ENCODE measurements at places on chromosomes 4 and X. TPM values are rescaled to one million over a fixed set of nuclear protein-coding genes. Genes with fewer than 3 reads are reported as not detected.

DNA sequence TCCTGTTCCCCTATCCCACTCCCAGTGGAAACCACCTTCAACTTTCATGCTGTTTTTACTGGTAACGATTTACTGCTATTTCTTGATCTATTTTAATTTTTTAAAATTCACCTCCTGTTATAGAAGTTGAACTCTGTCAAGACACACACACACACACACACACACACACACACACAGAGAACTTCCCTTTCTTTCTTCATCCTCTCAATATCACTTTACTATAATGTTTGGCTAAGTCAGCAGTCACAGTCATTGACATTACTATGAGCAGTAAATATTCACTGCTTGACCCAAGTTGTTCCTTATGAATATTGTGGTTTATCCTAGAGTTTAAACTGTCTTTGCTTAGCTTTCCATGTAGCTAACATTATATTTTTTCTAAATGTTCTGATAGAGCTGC lies 24.0 kb upstream of the SGMS2 start:
- no peak for DNase-seq

GRCh38 chr4:129162450-129162849 lies 66.5 kb downstream of the C4orf33 start:
- DNase-seq: no peak

- no peak for DNase-seq
These were observed 5.9 kb downstream of the RIPPLY1 start for GRCh38 chrX:106897259-106897658.

The DOK7 gene
- not detected for total RNA-seq

The LGI2 gene
- total RNA-seq: not detected

The PRRG1 gene
- total RNA-seq: not detected

- DNase-seq: no peak
These were observed 171.1 kb upstream of the PITX2 start for GRCh38 chr4:110793890-110794554.

GRCh38 chr4:154497889-154498288 lies 6.3 kb upstream of the DCHS2 start:
- no peak for DNase-seq

GRCh38 chr4:105194328-105195231 lies 47.9 kb downstream of the TET2 start:
- DNase-seq: no peak

GRCh38 chrX:153075366-153075765 lies 3.1 kb downstream of the PNMA6A start:
- no peak for DNase-seq

DNA sequence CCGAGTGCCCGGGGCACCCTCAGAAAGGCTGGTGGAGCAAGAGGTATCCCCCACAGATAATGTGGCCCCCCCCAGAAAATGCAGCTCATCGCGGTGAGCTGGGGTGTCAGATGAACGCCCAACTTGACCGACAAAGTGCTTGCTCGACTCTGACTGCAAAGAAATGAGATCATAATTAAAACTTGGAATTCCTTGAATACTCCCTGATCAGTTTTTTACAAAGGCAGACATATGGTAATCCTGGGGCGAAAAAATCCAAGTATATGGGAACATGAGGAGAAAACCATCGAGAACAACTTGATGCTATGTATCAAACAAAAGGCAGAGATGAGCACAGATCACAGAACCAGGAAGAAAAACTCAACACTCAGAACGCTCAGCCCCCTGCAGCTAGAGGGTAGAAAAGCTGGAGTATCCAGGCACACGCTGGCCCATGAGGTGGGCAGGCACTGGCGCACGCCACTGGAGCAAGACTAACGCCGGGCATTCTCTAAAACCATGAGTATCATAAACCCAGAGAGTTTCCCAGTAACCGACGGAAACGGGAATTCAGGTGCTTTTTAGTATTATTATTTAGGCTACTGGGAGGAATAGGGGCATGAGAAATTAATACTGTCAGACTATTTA lies 127.3 kb downstream of the AFAP1 start:
- no peak for DNase-seq

The LONRF3 gene
- 1.6 TPM for total RNA-seq

- no peak for DNase-seq
These were observed 10.5 kb upstream of the TIGD2 start for GRCh38 chr4:89100853-89101252.

- DNase-seq: no peak
These were observed 42.9 kb upstream of the SPRY1 start for GRCh38 chr4:123353656-123354055.

GRCh38 chr4:40388239-40388638 lies 53.1 kb downstream of the CHRNA9 start:
- no peak for DNase-seq

The CT45A2 gene
- total RNA-seq: not detected

DNA sequence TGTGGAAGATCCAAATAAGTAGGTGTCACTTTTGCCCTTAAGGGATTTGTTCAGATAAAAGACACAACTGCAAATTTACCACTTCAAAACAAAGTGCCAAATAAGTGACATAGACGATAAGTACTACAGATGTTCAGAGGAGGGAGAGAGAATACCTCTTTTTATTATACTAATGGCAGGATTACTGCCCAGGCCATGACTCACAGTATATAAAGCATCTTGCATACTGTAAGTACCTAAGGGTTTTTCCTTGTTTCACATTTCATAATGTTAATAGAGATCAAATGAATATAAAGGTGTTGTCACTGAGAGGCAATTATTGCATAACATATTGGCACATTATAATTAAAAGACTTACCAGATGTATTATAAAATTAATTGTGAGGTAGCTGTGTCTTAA lies 46.4 kb downstream of the PTPN13 start:
- DNase-seq: no peak

The ARR3 gene
- total RNA-seq: not detected

- DNase-seq: no peak
These were observed 139.6 kb downstream of the SOWAHB start for GRCh38 chr4:76758290-76758882.

- DNase-seq: no peak
These were observed 95.1 kb upstream of the LIMCH1 start for GRCh38 chr4:41442810-41443209.

The SGMS2 gene
- not detected for total RNA-seq

- DNase-seq: no peak
These were observed 39.3 kb downstream of the RNF212 start for GRCh38 chr4:1074077-1074476.

The NMU gene
- not detected for total RNA-seq

DNA sequence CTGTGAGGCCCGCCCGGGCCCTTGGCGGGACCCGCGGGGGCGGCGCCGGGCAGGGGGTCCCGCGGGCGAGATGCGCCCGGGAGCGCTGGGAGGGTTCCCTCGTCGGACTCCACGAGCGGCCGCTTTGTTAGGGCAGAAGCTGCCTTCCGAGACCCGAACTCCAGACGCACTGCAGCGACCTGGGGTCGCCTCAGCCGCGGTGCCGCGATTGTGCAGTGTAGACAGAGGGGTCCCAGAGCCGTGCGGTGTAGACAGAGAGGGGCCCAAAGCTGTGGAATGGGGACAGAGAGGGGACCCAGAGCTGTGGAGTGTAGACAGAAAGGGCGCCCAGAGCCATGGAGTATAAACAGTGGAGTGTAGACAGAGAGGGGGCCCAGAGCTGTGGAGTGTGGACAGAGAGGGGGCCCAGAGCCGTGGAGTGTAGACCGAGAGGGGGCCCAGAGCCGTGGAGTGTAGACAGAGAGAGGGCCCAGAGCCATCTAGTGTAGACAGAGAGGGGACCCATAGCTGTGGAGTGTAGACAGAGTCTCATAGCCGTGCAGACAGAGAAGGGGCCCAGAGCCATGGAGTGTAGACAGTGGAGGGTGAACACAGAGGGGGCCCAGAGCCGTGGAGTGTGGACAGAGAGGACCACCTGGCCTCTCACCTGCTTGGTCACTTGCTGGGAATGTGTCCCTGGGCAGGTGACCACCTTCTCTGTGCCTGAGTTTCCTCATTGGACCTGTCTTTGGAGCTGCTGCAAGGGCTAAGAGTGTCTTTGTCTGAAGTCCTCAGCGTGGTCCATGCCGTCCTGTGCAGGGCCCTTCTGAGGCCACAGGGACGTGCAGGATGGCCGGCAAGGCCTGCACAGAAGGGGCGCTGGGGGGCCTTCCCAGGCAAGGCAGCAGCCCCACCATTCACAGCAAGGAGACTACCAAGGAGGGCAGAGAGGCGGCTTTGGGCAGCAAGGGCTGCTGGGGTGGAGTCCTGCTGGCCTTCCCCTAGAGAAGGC lies 875 bp downstream of the RGS12 start:
- no peak for DNase-seq

Data from activated naive CD8-positive, alpha-beta T cell treated with anti-CD3 and anti-CD28 coated beads, Interleukin-2, amount 10 ng/mL, durations not matched to agents 7 days and 5 days (primary cell).